ENCODE measurements at places on chromosomes 7 and 10.
A peak's percentile ranks its signal among the peaks of the same experiment; 100 is the strongest.

- no peak for DNase-seq
Measured at GRCh38 chr7:84136336-84136735, 58.3 kb downstream of the SEMA3A start.

GRCh38 chr7:31076641-31077310 lies 24.7 kb downstream of the ADCYAP1R1 start:
- no peak for DNase-seq

DNA sequence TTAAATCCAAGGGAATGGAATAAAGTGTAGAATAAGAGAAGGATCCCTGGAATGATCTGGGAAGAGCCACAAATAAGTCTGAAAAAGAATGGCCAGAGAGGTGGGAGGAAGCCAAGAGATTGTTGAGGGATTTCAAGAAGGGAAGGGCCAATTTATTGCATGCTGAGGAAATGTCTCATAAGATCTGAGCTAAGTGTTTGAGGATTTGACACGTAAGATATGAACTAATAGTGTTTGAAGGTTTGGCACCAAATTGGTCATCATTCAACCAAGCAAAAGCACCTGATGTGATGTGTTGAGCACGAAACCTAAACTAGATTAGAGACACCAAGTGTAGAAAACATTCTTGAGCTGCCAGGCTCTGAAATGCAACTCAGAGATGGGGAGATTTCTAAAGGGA lies 97.9 kb downstream of the TSPAN12 start:
- no peak for DNase-seq

DNA sequence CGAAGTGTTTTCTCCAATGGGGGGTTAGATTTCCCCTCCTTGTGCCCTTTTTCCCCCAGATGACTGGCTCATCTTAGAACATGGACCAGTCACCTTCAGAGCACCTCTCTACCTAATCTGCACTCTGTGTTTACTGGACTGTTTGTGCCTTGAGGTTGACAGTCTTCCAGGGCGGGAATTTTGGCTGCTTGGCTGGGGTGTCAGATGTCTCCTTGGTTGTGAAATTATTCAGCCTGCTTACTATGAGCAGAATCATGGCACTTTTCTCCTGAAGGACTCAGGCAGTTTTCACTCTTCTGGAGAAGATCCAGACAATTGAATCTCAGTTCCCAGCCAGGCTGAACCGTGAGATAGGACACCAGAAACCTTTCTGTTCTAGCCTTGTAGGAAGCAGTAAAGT lies 60.3 kb upstream of the NFKB2 start:
- no peak for DNase-seq

GRCh38 chr10:58275908-58276307 lies 6.9 kb downstream of the CISD1 start:
- no peak for DNase-seq

DNA sequence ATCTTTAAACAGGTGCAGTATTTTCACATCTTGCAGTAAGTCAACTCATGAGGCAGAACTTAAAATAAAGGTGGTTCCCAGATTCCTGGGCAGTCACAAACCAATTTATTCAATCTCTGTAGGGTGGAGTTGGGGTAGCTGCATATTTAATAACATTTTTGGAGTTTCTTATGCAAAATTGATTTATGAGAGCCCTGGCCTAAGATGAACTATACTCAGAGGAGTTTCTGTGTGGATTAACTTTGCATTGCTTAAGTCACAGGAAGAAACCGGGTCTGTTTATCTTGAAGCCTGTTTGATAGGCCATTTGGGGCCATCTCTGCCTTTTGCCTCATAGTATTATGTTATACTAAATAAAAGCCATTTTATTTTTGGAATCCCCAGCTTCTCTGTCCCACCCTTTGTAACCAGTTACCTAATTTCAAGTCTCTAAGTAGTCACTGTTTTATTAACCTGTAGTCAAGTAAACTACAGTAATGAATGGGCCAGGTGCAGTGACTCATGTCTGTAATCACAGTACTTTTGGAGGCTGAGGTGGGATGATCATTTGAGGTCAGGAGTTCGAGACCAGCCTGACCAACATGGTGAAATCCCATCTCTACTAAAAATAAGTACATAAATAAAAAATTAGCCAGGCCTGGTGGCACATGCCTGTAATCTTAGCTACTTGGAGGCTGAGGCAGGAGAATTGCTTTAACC lies 104.4 kb upstream of the FAM3C start:
- DNase-seq, result peak; percentile 3

- no peak for DNase-seq
Measured at GRCh38 chr10:75094465-75094864, 17.0 kb upstream of the SAMD8 start.

- DNase-seq, result no peak
Measured at GRCh38 chr7:81924494-81924893, 154.6 kb upstream of the HGF start.

- DNase-seq, result no peak
Measured at GRCh38 chr10:44923611-44924010, 12.5 kb downstream of the TMEM72 start.

DNA sequence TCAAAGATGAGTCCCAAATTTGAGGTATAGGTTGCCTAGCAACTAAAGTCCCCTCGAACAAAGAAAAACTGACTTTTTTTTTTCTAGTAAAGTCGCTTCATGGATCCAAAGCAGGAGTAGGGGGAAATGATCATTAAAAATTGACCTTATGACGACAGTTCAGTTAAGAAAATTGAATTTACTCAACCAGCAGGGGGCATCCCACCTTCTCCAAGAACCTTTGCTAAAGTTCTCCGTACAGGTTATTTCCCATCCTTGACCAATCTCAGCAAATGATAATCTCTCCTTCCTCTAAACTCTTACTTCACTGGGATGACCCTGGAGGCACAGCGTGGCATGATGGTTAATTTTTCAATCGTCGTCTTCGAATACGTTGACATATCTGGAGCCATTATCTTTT lies 228.3 kb downstream of the CALN1 start:
- DNase-seq, result no peak

GRCh38 chr7:51950813-51951212 lies 634.2 kb upstream of the COBL start:
- no peak for DNase-seq

DNA sequence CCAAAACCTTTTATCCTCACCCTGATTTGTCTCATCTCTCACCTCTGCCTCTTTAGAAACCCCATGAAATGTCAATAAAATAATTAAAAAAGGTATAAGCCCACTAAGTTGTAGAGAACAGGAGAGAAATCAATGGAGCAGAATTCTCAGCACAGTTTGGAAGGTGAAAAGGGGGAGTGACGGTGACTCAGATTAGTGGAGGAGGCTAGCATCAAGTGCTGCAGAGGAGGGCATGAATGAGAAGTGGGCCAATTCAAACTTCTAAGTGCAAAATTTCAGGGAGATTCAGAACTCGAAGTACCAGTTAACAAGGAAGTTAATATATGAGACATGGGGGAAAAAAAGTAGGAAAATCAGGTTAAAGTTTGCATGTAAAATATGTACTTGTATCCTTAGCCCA lies 34.9 kb upstream of the ETV1 start:
- no peak for DNase-seq

DNA sequence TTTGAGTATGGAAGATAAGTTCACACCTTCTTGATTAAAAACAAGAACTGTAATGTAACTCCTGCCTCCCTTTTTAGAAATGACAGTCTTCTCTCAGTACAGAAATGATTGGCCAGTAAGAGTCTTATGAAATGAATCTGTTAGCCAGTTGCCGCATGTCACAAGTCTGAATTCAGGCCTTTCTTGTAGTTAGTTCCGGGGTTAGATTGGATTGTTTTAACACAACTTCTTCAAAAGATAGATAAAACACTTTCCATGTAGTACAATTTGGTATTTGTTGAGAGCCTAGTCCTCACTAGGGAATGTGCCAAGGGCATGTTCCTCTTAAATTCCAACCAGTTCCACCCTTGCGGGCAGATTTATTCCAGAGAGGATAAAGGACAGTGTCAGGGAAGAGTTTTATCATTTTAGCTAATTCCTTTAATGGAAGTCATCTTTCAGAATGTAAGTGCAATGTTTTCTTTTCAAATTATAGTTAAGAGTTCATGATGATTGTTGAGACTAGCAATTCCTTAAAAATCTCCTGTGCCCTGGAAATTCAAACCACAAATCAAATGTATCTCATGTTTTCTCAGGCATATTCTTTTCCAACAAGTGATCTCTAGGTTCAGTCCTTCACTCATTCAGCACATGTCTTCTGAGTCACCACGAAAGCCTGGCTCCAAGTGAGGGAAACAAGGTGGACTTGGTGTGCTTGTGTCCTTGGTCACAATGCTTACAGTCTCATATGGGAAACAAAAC lies 4.1 kb downstream of the FHIP2A start:
- no peak for DNase-seq

GRCh38 chr7:33243319-33243881 lies 114.0 kb downstream of the BBS9 start:
- no peak for DNase-seq

GRCh38 chr10:73911553-73912004 lies 647 bp downstream of the PLAU start:
- DNase-seq, result peak; percentile 54

DNA sequence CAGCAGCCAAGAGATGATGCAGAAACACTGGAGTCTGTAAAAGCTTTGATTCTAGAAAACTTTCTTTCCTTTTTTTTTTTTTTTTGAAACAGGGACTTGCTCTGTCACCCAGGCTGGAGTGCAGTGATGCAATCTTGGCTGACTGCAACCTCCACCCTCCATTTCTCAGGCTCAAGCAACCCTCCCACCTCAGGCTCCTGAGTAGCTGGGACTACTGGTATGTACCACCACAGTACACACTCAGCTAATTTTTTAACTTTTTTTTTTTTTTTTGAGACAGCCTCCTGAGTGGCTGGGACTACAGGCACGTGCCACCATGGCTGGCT lies 17.0 kb upstream of the BAG3 start:
- DNase-seq, result no peak

GRCh38 chr7:114415064-114415989 lies 712 bp downstream of the FOXP2 start:
- DNase-seq, result no peak

DNA sequence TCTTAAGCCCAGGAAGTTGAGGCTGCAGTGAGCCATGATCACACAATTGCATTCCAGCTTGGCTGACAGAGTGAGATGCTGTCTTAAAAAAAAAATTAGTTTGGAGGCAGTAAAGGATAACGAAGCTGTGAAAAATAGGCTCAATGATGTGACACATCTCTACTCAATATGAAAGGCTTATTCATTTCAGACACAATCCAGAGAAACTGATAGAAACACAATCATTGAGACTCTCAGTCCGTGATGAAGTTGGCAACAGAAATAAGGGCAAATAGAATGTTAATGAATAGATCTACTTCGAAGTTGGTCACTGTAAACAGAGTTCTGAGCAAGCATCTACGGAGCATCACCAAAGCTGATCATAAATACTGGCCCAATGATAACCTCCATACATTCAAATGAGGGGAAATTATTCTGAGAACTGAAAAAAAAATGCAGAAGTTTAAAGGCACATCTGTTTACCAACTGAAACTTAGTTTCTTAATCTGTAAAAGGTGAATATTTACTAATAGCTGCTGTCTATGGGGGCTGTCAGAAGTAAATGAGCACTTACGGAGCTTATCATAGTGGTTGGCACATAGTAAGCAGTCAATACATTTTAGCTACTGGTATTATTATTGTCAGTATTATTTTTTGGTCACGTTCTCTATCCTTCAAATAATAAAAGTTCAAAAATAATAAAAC lies 70.4 kb downstream of the AKR1B1 start:
- DNase-seq, result no peak

- no peak for DNase-seq
Measured at GRCh38 chr7:157300369-157300825, 36.4 kb upstream of the DNAJB6 start.

- DNase-seq, result no peak
Measured at GRCh38 chr7:140646931-140647647, 6.5 kb upstream of the DENND2A start.

DNA sequence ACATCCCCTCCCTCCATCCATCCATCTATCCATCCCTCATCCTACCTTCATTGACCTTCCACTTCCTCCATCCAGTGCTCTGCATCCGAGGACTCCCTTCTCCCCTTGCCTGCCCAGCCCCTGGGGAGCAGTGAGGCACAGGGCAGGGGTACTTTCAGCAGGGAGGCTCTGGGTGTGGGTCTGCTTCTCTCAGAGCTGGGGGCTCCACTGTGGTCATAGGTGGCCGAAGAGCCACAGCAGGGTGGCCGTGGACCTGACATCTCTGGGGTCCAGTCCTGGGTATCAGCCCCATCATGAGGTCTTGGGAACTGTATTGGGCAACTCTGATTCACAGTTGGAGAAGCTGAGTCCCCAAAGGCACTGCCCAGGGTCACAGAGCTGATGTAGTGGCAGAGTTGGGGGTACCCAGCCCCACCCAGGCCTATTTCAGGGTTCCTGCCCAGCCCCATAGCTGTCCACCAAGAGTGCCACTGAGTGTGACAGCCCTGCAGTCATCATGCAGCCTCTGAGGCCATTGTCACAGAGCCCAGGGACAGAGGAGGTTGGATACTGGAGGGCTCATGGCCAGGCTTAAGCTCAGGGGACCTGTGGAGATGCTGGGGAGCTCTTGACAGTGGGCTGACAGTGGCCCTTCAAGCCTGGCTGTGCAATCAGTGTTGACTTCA lies 35.3 kb upstream of the DPYSL4 start:
- no peak for DNase-seq

DNA sequence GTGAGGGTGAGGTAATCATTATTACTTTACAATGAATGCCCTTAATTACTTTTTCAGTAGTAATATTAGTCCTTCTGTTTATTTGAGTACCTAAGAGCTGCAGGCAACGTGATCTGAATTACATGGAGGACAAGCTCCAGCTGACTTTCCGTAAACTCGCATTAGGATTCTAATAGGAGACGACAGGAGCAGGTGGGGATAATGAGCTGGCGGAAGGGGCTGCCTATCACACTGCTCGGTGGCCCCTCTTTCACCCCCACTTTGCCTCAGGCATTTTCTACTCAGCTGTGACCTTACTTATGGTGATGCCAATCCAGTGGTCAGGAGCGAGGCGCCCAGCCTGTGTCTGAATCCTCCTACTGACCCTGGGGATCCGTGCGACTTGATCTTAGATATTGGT lies at the start of gene C7orf33:
C7orf33 (plus strand) TSS at position 296 of the 400 bp plus-strand sequence. CDS start 160 bp downstream, outside the sequence.
- DNase-seq, result no peak

- DNase-seq, result no peak
Measured at GRCh38 chr10:48667960-48668590, 16.6 kb upstream of the WDFY4 start.

GRCh38 chr7:83072576-83073517 lies 89.8 kb downstream of the PCLO start:
- DNase-seq, result no peak

DNA sequence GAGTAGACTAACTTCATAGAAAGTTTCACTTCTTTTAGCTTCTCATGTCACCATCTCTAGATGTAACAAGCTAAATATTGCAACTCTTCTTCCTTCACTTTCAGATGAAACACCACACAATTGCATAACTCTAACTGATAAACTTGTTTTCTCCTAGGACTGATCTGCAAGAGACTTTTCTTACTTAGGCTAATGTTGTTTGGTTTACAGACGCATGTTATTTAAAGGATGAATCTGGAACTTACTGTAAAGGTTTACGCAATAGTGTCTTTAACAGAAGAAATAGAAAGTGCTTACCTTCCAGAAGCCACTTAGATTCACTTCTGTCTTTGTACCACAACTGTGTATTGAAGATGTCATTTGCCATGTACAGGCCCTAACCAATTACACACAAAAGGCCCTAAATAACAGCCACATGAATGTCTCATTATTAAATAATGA lies 22.1 kb upstream of the ZC3HAV1 start:
- no peak for DNase-seq

- no peak for DNase-seq
Measured at GRCh38 chr7:39321909-39322498, 244.2 kb upstream of the YAE1 start.
